ENCODE measurements at places on chromosomes 13 and 19. TPM values are rescaled to one million over a fixed set of nuclear protein-coding genes. Genes with fewer than 3 reads are reported as not detected.

Gene ZNF470
- 4.5 TPM for total RNA-seq

Gene CYP2A7
- 1.6 TPM for total RNA-seq

Gene CEACAM3
- 3.1 TPM for total RNA-seq

Gene UGGT2
- total RNA-seq, result 24.3 TPM

Gene SPACA6
- 7.0 TPM for total RNA-seq

Gene GNA15
- total RNA-seq, result 18.6 TPM

Gene LRRC4B
- total RNA-seq, result 10.8 TPM

Gene CD79A
- total RNA-seq, result 2.6 TPM

Gene TIMM13
- total RNA-seq, result 27.2 TPM

Gene FSTL3
- 120 TPM for total RNA-seq

Gene GPR183
- 6.3 TPM for total RNA-seq

Gene ZNF728
- not detected for total RNA-seq

Gene SCN1B
- 8.4 TPM for total RNA-seq

Gene MEF2B
- total RNA-seq, result 1.8 TPM

Gene ONECUT3
- not detected for total RNA-seq

DNA sequence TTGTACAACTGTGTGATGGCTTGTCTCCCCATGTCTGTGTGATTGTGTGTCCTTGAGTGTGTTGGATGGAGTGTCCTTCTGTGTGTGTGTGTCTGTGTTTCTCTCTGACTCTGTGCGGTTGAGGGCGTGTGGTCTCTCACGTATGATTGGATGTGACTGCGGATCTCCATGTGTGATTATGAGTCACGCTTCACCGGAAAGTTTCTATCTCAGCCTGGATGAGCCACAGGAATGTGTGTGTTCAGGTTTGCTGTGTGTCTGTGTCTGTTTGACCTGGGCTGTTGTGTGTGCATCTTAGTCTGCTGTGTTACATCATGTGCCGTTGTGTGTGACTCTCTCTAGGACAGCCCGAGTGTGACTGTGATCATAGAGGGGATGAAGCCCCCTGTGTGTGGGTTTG is 15.5 kb upstream of the ZNF835 start:
- no peak for DNase-seq

DNA sequence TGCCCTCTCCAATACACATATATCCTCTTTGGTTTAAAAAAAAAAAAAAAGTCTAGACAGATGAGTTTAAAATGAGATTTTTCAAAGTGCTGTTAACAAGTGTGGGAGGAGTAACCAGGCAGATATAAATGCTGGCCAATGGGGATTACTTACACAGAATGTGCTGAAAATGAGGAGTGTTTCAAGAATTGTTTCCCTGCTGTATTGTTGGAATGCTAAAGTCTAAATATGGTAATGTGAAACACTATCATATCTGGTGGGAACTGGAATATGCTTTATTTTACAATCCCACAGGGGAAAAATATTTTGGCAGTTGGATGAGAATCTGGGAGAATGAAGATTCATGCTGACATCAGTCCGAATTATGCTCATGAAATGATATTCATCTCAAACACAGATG is 250.7 kb downstream of the DCT start:
- DNase-seq, result no peak

DNA sequence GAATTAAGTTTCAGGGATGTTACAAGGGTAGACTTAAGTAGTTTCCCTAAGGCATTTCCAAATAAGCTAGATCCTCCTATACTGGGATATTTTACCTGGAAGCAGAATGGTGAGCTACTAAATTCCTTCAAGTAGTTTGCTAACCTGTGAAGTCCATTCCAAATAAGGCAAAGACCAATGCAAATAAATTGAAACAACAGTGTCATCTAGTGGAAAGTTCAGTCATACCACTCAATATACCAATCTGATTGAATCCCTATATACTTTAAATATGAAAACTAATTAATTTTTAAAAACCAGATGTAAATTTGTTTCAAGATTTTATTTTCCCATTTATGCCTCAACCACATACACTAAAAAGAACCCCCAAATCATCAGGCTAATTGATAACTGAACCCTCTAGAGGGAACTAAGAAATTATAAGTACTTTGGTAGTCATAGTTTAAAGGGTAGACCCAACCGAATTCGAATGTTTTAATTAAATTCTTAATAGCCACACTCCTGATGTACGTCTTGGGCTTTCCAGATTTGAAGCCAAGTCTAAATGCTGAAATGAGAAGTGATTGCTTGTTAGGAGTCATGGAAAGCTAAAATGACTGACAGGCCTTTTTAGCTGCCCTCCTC is 223.7 kb downstream of the TBC1D4 start:
- DNase-seq, result no peak

GRCh38 chr13:51974482-51974881 is 36.8 kb downstream of the ATP7B start:
- DNase-seq, result no peak

- peak; percentile 32 for DNase-seq
Observed at GRCh38 chr13:111663953-111664421, 343.5 kb downstream of the TEX29 start.

- DNase-seq, result no peak
Observed at GRCh38 chr19:48461651-48461981, 6.2 kb downstream of the KCNJ14 start.

- no peak for DNase-seq
Observed at GRCh38 chr13:42525035-42525504, 48.9 kb upstream of the TNFSF11 start.

DNA sequence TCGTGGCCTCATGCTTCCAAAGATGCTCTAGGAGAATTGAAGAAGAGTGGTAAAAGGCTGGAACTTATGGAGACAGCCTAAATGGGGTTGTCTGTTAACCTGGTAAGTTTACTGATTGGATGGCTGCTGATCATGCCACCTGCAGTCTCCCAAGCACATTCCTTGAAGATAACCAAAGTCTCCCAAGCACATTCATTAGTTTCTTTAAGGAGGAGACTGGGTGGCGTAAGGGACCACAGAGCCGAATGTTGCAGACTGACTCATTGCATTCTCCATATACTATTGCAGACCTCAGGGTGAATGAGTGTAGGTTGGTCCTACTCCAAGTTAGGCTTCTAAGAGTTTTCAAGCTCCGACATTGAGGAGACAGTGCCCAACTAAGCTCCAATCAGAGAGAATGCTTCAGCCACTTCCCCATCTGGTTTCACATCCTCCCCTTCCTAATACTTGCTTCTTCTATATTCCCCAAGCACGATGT is at the start of gene IGFL3:
Gene IGFL3 (minus strand): TSS at position 51 of the 478 bp plus-strand sequence. CDS start 39 bp downstream, at position 12.
- no peak for DNase-seq

DNA sequence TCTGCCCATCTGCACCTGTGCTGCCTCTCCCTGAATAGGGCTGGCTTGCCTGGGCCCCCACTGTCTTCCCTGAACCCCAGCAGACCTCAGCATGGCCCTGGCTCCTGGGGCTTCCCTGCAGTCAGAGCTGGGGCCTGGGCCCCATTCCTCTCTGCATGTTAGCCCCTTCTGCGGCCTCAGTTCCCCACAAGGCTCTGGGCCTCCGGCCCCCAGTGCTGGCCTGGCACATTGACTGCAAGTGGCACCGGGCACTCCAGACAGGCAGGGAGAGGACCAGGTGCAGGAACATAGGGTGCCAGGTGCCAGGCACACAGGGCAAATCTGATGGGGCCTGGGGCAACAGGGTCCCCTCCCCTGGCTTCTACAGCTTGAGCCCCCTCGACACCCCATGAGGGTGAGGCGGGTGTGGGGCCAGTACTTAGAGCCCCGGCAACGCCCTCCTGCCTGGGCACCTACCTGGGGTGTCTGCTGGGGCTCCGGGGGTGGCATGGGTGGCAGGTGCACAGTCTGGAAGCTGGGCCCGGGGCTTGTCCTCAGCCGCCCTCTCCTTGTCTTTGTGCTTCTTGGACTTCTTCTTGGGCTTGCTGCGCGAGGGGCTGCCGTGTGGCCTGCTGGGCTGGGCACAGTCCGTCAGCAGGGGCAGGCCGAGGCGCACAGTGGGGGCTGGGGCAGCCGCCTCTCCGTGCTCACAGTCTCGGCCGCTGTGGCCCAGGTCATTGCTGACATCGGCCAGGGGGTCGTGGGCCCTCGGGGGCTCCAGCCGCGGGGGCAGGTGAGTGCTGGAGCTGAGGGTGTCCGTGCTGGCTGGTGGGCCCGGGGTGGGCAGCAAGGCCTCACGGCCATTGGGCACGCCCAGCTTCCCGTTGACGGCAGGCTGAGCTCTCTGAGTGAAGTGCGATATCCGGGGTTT is 12.3 kb upstream of the ISYNA1 start:
- no peak for DNase-seq

- DNase-seq, result no peak
Observed at GRCh38 chr19:50932018-50932689, 20.7 kb downstream of the KLK5 start.

- DNase-seq, result no peak
Observed at GRCh38 chr19:51729781-51730180, 6.0 kb upstream of the HAS1 start.

DNA sequence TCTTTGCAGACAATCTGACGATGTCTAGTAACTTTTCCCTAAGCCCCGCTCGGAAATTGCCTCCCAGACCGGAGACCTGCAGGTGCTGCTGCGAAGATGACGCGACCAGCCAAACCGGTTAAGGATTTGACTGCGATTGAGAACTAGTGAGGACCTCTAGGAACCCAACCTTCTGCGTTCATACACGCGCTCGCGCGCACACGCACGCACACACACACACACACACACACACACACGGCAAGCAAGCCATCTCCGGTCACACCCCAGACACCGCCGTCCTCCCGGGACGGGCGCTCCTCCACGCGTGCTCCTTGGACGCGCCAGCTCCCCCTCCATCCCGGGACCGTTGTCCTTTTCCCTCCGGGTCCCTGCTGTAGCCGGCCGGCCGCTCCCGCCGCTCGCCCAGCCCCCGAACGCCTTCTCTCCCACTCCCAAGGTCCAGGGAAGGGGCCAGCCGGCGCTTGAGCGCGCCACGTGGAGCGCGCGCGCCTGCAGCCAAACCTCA is 1.2 kb downstream of the TBC1D4 start:
- DNase-seq, result peak; percentile 81

DNA sequence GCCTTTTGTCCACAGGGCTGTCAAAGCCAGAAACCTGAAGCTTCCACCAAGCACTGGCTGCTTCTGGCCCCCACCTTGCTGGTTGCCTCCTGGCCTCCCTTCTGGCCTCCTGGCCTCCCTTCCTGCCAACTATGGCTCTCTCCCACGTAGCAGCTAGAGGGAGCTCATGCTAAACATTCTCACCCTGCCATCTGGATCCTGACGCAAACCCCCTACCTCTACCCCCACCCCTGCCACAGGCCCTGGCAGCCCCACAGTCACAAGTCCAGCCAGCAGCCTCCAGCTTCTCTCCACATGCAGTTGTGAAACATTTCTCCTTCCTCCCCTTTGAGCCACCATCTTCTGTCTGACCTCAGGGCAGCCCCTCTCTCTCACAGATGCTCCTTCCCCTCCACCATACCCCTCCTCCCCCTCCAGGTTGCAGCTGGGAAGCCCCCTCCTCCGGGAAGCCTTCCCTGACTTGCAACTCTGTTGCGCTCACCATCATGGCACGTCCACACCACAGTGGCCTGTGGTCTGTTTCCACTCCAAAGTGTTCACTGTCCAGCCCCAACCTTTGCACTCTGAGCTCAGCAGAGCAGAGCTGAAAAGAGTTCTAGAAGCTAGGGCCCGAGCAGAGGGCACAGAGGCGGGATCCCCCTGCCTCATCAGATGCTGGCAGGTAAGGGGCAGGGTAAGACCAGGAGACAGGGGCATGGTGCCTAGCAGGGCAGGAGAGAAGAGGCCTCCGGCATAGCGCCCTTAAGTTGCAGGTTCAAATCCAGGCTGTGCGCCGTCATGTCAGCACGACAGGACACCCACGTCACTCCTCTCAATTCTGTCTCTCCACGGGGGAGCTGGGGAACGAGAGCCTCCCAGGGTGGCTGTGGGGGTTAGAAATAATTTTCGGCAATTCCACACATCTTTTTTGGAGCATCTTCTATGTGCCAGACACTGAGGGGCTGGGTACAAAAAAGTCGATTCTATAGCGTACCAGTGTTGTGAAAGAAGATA is 7.3 kb downstream of the ADGRL1 start:
- peak; percentile 39 for DNase-seq

GRCh38 chr13:26185720-26186117 is 36.4 kb downstream of the RNF6 start:
- no peak for DNase-seq

DNA sequence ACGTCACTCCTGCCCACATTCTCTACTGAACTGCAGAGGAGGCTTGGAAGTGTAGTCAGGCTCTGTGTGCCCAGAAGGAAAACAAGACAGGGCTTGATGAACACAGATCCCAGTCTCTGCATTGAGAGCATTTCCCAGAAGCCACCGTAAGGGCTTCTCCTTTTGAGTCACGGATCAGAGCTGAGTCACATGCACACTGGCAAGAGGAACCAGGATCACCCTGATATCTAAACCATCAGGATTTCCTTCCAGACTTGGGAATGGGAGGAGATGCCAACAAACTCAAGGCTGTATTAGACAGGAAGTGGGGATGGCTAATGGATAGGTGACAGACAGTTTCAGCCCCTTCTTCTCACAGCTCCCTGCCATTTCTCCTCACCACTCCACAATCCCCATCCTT is 17.7 kb upstream of the FBXO17 start:
- DNase-seq, result no peak

DNA sequence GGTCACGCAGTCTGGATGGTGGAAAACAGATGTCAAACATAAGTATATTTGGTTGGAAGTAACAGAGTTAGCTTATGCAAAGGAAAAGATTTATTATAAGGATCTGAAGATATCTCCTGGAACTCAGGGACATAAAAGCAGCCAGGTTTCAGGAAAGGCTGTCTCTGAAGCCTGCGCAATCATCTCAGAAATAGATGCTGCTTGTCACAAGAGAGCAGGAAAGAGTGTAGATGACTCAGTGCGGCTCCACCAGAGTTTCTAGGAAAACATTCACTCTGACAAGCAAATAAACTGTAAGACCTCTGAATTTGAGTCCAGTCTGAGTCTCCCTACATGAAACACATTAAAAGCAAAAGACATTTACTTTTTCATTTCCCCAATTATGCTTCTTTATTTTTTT is 220.4 kb upstream of the HTR2A start:
- no peak for DNase-seq

DNA sequence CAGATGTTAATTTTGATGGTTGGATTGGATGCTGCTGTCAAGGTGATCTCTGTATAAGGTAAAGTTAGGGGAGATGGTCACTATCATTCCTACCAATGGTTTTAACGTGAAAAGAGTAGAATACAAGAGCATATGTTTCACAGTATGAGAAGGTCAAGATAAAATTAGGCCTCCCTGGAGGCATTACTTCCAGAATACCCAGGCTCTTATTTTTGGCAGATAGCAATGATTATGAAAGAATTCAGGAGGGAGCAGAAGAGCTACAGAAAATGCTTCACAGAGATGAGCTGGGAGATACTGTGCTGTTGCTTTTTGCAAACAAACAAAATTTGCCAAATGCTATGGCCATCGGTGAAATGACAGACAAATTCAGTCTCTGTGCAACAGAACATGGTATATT is 547.5 kb upstream of the SPRY2 start:
- no peak for DNase-seq

GRCh38 chr13:73337532-73337931 is 278.7 kb downstream of the KLF5 start:
- no peak for DNase-seq

- DNase-seq, result no peak
Observed at GRCh38 chr19:38838208-38838985, 6.8 kb upstream of the ECH1 start.

- DNase-seq, result peak; percentile 29
Observed at GRCh38 chr19:4007836-4008539, 452 bp downstream of the PIAS4 start.
